M059J (cell line): ENCODE measurements at places on chromosomes 6 and 20. TPM values are rescaled to one million over a fixed set of nuclear protein-coding genes. Genes with fewer than 3 reads are reported as not detected.
A peak's percentile ranks its signal among the peaks of the same experiment; 100 is the strongest.

DNA sequence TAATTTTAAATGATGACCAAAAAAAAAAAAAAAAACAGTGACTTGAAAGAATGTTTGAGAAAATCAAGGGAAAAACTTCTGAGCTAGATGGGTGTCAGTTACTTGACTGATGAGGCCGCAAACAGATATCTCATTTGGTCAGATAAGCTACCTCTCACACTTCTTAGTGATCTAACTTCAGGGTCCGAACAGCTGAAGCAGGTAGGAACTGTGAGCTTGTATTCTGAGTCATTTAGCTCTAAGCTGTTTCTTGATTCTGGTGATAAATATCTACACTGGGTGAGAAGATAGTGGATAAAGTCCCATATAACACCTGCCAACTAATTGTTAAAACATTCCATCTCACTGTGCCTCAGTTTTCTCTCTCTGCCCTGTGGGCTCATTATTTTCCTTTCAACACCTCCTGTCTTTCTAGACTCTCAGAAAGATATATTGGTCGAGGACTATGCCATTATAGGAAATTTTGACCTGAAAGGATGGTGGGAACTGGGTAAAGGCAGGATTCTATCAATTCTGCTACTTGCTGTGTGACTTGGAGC lies 7.7 kb downstream of the KIF3B start:
- DNase-seq: no peak

DNA sequence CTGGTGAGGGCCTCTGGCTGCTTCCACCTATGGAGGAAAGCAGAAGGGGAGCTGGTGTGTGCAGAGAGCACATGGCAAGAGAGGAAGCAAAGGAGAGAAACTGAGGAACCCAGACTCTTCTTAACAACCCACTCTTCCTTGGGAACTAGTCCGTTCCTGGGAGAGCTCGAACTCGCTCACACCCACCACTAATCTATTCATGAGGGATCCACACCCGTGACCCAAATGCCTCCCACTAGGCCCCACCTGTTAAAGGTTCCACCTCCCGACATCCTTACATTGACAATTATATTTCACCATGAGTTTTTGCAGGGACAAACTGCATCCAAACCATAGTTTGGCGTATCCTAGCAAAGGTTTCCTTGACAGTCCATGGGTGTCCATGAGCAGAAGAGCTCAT lies 123.2 kb downstream of the TBC1D7 start:
- DNase-seq: no peak

DNA sequence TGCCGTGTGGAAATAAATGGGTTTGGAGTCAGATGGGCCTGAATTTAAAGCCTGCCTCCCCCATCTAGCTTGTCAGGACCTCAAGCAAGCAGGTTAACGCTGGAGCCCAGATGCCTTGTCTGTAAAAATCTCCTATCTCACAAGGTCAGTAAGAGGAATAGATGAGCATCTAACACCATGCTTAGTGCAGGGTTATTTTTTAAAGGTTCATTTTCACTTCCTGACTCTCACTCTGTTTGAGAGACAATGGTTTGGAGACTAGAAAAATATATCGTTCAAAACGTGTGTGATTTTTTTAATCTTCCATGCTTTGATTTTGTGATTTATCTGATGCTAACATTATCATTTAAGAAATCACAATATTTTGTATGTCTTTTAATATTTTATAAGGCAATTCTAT lies 114.0 kb upstream of the TAB2 start:
- DNase-seq: no peak

The TNFRSF21 gene
- 26.8 and 41.3 TPM in 2 replicates for total RNA-seq

GRCh38 chr20:19858466-19859371 lies 100.7 kb downstream of the RIN2 start:
- DNase-seq: peak; percentile 91

The PROKR2 gene
- not detected in 2 replicates for total RNA-seq

DNA sequence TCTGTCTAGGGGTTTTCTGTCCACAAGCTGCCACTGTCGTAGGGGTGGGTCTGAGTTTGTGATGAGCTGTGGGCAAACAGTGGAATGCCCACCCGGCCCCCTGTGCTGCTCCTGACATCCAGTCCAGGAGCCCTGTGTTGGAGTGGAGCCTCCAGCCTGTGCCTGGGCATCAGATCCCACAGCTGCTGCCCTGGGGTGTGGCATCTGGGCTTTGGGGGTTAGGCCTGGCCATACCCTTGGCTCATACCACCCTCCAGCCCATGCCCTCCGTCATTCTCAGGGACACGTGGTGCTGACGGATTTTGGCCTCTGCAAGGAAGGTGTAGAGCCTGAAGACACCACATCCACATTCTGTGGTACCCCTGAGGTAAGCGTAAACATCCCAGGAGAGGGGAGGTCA lies 12.9 kb downstream of the SGK2 start:
- DNase-seq: no peak

DNA sequence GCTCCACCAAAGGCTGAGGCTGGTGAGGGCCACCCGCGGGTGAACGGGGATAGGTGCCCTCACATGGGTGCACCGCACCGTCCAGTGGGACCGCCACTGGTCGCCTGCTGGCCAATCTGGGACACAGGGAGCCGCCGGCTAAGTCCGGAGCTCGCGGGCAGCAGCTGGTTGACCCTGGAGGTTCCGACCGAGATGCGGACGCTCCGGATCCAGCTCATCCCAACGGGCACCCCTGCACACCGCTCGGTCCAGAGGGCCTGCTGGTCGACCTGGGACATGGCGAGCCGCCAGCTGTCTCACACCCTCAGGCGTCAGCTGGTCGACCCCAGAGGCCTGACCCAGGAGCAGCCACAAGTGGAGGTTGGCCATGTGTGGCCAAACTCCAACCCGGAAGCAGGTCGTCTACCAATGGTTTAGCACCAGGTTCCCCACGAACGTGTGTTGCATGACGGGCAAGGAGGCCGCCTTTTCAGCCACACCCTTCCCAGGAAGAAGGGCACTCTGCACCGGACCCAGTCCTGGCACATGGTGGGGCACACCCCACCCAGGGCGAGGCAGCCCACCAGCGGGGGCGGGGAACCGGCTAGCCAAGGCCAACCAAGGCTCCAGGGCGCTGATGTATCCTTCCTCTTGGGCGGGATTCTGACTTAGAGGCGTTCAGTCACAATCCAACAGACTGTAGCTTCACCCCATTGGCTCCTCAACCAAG lies 746.0 kb upstream of the DEFB115 start:
- DNase-seq: no peak
